Stimulated activated CD8-positive, alpha-beta memory T cell treated with anti-CD3 and anti-CD28 coated beads, Interleukin-7, amount 100 ng/mL, for 4 hours (primary cell): ENCODE measurements at places on chromosomes 16 and 17.

- peak; percentile 13 for DNase-seq
Observed at GRCh38 chr17:74514632-74515334, 16.5 kb downstream of the CD300LB start.

- DNase-seq = no peak
Observed at GRCh38 chr17:526425-526824, 173.8 kb upstream of the RPH3AL start.

DNA sequence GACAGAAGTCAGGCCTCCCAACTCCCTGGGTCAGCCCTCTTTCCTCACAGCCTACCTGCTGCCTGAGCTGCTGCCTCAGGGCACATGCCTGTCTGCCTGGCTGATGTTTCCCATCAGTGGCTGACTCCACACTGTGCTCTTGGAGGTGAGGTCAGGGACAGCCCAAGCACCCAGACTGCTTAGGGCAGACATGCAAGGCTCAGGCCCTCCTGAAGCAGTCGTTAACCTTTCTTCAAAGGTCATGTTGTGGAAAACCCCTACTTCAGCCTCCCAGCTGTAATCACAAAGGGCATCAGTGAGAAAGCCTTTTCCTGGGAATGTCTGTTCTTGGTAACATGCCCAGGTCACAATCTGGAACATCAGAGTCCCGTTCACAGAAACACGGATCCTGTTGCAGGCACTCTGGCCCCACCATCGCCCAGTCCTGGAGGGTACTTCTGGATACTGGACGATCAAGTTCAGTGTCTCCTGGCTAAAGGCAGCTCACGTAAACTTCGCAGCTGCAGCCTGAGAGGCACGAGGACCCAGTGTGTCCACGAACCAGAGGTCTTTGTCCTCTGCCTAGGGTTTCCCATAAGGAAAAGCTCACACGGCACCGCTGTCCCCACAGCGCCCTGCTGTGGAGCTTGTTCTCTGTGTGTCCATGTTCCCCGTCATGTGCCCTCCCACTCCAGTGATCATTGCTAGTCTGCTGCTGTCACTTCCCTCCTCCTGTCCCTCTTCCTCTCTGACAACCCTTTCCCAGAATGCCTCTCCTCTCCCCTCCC lies 54.9 kb downstream of the GNAO1 start:
- DNase-seq = no peak

DNA sequence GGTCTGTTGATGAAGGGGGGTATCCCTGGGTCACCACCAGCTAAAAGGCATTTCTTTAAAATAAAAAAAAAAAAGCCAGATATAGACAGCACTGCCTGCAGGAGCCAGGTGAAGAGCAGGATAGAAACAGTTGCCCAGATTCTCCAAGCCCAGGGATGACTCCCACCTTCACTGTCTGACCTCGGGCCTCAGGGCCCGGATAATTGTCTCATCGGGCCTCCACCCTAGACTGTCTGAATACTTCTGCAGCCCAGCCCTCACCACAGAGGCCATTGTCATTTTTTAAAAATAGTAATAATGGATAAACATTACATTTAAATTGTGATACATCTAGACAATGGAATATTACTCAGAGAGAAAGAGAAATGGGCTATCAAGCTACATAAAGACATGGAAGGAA lies 92.8 kb upstream of the TNRC6C start:
- no peak for DNase-seq

DNA sequence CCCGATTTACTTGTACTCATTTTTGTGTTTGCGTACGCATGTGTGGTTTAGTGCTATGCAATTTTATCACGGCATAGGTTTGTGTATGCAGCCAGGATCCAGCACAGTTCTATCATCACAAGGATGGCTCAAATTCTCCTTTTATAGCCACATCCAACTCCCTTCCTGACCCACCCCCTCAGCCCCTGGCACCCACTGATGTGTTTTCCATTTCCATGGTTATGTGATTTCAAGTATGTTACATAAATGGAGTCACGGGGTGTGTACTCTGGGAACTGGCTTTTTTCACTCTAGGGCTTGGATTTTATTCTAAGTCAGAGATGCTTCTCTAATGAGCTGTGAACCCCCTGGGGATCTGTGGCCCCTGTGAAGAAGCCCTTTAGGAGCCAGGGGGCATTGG lies 16.8 kb downstream of the IL4R start:
- no peak for DNase-seq

DNA sequence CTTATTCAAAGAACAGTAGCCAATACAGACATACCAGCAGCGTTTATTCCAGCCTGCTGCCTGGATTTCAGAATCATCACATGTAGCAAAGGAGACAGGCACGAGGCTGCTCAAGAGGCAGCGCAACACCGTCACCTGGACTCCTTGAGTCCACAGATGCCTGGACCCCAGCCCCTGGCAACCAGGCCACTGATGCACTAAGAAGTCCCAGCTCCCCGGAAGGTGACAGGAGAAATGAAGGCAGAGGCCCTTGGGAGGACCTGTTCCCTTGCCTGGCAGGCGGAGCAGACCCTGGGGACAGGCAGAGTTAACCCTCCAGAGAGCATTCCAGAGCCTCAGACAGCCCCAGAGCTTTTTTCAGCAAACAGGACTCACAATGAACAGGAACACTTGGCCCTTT lies 16.5 kb downstream of the SMIM5 start:
- DNase-seq = no peak

DNA sequence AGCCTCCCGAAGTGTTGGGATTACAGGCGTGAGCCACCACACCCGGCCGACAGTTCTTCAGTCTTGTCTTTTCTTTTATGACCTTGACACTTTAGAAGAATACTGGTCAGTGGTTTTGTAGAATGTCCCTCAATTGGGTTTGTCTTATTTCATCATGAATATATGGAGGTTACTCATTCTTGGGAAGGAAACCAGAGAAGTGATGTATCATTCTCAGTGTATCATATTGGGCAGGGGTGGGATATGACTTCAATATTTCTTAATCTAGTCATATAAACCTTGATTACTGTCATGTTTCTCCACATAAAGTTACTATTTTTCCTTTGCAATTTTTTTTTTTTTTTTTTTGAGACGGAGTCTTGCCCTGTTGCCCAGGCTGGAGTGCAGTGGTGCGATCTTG lies 36.9 kb downstream of the SNTB2 start:
- DNase-seq = no peak

DNA sequence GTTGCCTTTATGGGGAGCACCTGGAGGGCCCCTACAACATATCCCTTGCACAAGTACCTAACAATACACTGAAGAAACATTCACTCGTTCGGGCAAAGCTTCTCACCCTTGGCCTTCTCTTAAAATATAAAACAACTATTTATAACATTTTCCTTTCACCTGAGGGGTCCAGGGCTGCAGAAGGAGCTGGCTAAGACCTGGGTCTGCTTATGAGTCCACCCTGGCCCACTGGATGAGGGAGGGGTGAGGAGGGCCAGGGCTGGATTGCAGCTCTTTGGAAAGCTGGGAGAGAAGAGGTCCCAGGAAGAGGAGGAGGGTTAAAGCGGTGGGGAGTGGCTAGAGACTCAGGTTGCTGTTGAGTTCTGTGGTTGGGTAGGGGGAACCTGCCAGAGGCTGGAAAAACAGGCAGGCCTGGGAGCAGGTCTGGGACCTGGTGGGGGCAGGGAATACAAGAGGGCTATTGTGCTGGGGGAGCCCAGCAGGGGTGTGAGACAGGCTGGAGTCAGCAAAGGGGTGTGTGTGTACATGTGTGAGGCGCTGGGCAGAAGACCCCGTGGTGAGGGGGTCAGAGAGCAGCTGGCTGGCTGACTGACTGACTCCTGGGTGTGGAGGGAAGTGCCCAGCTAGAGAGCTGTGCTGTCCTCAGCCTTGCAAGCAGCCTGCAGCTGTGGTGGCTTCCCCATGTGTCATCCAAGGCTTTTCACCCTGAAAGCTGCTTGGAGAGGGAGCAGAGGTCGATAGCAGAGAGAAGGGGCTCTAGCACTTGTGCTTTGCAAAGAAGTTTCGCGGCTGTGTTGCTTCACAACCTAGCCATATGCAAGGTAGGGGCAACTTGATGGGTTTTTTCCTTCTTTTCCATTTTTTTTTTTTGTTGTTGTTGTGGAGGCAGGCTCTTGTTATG lies 10.2 kb upstream of the MRC2 start:
- DNase-seq = no peak

DNA sequence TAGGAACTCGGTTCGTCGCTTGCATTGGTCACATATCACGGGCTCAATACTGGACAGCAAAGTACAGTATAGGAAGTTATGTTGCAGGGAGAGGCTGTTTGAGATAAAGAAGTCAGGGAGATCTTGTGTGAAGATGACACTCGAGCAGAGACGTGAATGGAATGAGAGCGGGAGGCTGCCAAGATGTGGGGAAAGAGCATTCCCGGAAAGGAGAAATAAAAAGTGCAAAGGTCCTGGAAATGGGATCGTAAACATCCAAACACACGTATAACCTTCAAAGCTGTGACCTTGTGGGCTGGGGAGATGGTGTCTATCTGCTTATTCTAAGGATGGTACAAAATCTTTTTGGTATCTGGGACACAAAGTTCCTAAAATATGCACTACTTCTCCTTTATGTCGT lies 43.0 kb upstream of the MYOCD start:
- no peak for DNase-seq

- DNase-seq = no peak
Observed at GRCh38 chr17:80449930-80450576, 26.4 kb downstream of the NPTX1 start.

- DNase-seq = no peak
Observed at GRCh38 chr17:2704031-2704889, 7.3 kb downstream of the CLUH start.

GRCh38 chr16:81608523-81609209 lies 164.1 kb downstream of the CMIP start:
- no peak for DNase-seq

- DNase-seq = no peak
Observed at GRCh38 chr16:53413864-53414263, 20.4 kb upstream of the RBL2 start.

DNA sequence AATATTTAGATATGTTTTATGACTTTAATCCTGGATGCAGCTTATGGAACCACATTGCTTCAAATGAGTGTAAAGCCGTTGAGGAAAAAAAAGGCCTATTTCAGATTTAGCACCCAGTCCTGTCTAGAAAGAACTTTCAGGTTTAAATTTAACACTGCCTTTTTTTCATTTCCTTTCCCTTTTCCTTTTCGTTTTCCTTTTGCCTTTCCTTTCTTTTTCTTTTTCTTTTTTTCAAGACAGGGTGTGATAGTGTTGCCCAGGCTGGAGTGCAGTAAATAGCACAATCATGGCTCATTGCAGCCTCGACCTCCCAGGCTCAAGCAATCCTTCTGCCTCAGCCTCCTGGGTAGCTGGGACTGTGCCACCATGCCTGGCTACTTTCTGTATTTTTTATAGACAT lies 15.9 kb downstream of the LUC7L3 start:
- no peak for DNase-seq

GRCh38 chr16:88706229-88706964 lies at the start of the genes CTU2 and RNF166:
Gene CTU2 (plus strand): TSS chr16:88706503. CDS start chr16:88706531, 28 bp downstream.
Gene RNF166 (minus strand): TSS chr16:88706408. CDS start chr16:88706325, 83 bp downstream.
- DNase-seq = peak; percentile 93

DNA sequence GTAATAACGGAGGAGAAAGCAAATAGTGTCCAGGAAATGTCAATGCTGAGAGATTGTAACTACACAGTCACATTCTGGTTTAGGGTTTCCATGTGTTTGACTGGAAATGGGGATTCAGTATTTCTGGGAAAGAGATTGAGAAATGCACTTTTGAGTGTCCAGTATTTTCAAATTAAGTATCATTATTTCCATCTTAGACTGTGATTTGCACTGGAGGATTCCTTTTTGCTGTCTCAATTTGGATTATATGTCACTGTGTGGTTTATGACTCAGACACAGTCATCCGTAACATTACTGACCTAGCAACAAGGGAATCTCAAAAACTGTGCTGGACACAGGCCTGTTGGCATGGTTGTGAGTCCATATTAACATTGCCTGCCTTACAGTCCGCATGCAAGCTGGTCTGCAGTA lies 681.4 kb downstream of the CDH11 start:
- DNase-seq = no peak

DNA sequence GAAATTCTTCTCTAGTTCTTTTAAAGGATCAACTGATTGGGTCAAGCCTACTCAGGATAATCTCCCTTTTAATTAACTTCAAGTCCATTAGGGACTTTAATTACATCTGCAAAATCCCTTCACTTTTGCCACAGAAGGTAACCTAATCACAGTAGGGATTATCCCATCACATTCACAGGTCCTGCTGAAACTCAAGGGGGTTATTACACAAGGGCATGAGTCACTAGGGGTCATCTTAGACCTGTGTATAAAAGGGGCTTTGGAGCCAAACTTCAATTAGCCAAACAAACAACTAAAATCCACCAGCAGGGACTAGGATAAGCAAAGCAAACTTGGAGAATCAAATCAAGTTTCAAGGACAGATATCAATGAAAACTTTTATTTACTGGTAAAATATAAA lies 19.4 kb downstream of the CIAPIN1 start:
- DNase-seq = no peak

GRCh38 chr17:65848751-65849150 lies 287.3 kb upstream of the AXIN2 start:
- no peak for DNase-seq

GRCh38 chr16:65919145-65919985 lies 447.1 kb upstream of the CDH5 start:
- DNase-seq = no peak

- DNase-seq = no peak
Observed at GRCh38 chr16:52469775-52470174, 77.2 kb downstream of the TOX3 start.

GRCh38 chr17:43658900-43659299 lies 2.8 kb downstream of the MEOX1 start:
- no peak for DNase-seq

DNA sequence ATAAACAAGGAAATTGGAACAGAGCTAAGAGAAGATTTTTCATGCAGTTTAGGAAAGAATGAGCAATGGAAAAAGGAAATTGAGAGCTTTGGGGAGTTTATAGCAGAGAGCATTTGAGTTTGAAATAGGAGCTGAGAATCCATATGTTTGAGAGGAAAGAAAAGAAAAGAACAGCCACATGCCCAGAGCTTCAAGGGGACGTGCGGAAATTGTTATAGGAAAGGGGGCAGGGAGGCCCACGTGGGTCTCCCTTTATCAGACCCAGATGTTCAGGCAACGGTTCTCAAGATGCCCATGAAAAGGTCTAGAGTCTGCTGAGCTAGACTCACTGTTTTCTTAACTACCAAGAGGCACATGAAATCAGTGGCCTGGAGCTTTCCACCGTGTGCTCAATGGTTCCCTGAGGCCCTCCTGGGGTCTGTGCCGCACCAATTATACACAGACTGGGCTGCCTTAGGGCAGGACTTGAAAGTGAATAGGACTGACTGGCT lies 31.2 kb downstream of the CHD9 start:
- no peak for DNase-seq
